ENCODE measurements at places on chromosomes 4 and X.

DNA sequence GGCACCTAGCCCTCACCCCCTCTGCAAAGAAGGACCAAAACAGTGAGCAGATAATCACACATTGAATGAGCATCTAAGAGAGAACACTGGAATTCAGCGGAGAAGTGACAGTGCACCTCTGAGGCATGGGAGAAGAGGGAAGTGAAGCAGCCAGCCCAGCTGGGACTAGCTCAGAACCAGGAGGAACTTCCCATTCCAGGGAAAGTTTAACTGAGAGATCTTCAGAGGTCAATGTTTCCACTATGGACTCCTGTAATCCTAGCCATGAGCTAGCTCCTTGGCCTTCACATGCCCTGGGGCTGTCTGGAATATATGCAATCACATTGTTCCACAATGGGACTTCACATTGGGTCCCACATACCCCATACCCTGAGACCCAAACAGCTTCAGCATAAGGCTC is 24.4 kb downstream of the TLR6 start:
- DNase-seq: no peak

- DNase-seq: no peak
Measured at GRCh38 chrX:127943571-127943970, 108.6 kb downstream of the ACTRT1 start.

DNA sequence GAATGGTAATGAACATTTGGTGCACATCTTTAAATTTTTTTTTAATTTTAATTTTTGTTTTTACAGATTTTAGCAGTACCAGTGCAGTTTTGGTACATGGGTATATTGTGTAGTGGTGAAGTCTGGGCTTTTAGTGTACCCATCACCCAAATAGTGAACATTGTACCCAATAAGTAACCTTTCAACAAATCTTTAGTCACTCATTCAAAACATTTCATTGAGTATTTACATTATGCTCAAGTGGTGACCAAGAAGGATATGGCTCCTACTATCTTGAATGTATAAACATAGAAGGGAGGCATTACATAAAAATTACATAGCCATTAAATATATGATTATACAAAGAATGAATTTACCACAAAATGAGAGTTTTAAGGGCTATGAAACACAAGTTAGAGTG is 223.3 kb downstream of the SPRY1 start:
- DNase-seq: no peak

DNA sequence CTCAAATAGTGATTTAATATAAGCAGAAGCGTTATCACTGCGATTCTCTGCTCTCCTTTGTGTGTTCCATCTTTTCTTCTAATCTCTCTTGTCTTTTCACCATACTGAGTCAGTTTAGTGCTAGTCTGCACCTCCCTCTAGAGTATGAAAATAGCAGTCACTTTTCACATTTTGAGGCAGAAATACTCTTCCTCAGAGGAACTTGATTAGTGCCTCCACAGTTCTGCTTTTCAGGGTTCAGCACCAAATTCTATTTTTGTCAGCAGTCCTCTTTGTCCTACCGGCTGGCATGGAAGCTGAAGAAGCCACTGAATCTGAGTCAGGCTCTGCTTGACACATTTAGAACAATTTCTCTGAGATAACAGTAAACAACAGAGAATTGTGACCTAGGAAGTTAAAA is 49.7 kb upstream of the ANKRD17 start:
- no peak for DNase-seq

DNA sequence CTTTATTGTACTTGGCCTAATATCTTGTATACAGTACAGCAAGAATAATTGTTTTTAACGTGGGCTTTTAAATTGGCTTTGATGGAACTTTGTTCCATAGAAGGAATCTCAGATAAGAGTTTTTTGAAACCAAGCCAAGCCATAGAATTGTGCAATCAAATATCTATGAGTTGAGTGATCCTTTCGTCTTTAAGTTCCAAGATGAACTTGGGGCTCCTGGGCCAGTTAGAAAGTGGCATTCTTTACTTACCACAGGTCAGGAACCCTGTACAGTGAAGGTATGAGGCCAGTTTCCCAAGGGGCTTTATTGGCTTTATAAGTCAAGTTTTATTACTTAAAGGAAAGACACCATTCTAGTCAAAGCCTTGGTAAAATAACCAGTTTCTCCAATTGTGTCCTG is 2104.2 kb downstream of the PCDH7 start:
- no peak for DNase-seq

- no peak for DNase-seq
Measured at GRCh38 chr4:165813606-165814005, 59.4 kb upstream of the TLL1 start.

- no peak for DNase-seq
Measured at GRCh38 chr4:15427161-15427560, 672 bp upstream of the C1QTNF7 start.

DNA sequence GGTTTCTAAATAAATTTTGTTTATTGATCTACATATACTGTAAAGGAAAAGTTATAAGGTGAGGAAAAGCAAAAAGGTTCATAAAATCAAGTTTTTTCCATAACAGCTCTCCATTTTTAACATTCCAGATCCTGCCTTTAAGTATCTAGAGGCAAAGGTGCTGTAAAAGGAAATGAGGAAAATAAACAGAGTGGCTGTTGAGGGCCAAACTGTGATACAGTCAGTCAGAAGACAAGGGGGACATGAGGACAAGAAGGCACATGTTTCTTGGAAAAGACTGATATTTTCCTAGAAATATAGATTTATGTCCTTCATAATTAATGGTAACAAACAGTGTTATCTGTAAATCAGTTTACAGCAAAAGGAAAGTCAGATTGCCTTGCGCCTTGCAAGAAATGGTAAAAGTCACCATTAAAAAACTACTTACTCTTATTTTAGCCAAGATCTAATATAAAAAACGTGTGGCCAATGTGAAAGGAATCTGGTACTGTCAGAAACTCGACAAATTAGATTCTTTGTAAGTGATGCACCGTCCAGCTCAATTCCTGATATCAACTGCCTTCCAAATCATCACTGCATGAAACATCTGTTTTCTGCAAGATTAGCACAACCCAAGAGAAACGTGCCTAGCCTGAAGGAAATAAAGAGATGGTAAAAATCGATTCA is 34.0 kb upstream of the VEGFD start:
- DNase-seq: no peak

DNA sequence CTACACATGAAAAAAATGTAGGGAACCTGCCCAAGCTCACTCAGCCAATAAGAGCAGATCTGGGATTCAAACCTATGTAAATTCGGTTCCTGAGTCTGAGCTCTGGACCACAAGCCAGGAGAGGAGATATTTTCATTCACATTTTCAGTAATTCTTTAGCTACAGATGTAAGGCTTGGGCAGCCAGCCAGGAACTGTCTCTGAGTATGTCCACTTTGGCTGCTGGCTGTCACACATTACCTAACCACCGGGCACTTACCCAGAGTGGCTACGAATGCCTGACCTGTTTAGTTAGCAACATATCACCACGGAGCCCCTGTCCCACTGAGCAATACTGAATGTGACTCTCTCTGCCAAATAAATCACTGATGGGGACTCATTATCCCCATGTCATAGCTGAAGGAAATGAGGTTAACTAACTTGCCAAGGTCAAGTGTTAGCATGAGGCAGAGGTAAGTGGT is 15.3 kb downstream of the USP46 start:
- peak; percentile 42 for DNase-seq

- DNase-seq: no peak
Measured at GRCh38 chr4:13678186-13678924, 50.8 kb upstream of the BOD1L1 start.

DNA sequence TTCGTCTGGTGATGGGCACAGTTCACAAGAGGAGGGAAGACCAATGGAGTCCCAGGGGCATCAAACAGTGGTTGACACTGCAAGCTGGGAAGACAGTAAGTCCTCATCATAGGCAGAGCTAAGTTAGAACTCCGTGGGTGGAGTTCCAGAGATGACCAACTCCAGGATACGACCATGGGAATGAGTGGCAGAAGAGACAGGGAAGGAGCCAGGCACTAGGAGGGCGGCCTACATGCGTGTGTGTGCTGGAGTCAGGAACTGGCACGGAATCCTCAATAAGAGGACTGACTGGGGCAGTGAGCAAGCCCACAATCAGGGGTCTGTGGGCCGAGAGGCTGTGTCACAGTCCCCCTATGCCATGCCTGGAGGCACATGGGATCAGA is 30.4 kb upstream of the IRAK1 start:
- DNase-seq: no peak

DNA sequence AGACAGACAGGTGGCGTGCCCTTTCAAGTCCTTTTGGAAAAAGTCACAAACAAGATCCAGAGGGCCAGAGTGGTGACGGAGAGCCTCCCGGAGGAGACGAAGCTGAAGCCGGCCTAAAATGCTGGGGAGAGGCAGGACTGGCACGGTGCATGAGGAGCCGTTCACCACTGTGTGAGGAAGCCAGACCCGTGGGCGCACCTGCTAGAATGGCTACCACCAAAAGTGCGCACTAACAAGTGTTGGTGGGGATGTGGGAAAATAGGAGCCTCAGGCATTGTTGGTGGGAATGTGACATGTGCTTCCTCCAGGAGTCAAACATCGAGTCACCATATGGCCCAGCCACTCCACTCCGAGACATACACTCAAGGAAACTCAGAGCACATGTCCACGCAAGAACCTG is 67.4 kb upstream of the HELT start:
- no peak for DNase-seq

DNA sequence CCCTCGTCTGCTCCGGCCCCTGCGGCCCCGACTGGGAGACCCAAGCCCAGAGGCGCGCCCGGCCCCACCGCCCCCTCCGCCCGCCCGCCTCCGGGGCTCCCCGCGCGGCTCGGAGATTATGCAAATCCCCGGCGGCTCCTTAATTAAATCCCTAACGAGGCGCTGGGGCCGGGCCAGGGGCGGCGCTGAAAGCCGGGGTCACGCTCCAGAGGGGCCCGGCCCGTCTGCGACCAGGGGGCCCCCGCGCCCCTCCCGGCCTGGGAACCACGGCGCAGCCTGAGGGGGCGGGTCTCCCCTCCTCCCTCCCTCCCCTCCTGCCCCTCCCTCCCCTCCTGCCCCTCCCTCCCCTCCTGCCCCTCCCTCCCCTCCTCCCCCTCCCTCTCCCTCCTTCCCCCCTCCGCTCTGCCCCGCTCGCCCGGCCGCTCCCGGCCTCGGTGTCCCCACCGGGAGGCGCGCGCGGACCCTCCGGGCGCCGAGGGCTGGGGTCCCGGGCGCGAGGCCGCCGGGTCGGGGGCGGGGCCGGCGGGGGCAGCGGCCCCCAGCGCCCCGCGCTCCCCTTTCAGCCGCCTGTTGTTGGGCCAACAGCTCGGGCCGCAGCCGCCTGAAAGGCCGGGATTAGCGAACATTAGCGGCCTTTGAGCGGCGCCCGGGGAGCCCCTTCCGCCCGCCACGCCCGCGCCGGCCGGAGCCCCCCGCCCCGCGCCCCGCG is 25.9 kb upstream of the FGFR3 start:
- DNase-seq: no peak

DNA sequence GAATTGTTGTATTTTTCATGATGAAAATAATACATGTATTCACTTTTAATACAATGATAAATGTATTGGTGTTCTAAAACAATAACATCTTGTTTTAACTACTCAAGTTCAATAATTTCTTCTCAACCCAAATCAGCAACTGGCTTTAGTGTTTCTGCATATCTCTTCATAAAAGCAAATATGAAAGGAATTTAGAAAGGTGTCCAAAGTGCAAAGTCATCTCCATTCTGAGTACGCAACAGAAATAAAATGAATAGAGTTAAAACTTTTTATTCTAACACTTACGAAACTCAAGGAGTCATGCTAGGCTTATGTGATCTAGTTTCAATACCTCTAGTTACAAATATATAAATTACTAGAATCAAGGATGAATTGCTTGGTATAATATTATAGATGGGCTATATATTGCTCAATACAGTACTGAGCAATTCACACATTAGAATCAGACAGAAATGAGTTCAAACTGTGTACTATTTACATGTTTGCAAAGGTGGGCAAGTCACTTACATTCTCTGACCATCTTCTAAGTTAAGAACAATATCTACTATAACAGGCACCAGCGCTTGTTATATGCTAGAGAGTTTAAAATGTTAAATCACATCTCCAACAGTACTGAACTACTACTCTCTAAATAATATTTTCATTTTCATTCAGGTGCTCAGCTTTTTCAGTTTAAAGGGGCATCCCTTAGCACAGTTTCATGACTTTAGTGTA is 51.5 kb downstream of the PPA2 start:
- no peak for DNase-seq

DNA sequence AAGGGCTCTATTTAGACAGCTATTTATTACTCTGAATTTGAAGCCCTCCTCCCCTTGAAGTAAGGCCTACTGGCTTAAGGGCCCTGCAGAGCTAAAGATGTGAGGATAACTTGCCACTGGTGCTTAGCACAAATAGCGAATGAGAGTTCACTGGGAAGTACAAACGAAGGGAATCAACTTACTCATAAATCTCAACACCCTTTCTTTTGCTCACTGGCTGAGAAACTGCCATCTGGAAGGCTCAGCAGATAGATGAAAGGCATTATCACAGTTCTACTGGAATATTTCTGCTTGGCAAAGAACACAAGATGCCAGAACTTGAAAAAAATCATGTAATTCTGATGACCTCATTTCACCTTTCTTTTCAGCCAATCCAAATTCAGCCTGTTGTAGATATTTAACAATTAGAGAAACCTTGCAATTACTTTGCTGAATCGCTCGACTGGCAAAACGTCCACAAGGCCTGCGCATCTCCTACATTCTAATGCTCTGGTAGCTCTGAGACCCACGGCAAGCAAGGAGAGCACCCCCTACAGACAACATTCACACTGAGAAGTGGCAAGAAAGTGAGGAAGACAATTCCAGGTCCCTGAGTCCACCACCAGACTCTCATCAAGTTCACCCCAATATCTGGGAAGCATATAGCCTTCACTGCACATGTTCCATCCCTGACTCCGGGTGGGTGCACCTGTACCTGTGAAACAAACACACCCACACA is 27.5 kb downstream of the TSPAN5 start:
- no peak for DNase-seq

GRCh38 chr4:78862314-78862737 is 76.9 kb downstream of the PAQR3 start:
- DNase-seq: no peak

DNA sequence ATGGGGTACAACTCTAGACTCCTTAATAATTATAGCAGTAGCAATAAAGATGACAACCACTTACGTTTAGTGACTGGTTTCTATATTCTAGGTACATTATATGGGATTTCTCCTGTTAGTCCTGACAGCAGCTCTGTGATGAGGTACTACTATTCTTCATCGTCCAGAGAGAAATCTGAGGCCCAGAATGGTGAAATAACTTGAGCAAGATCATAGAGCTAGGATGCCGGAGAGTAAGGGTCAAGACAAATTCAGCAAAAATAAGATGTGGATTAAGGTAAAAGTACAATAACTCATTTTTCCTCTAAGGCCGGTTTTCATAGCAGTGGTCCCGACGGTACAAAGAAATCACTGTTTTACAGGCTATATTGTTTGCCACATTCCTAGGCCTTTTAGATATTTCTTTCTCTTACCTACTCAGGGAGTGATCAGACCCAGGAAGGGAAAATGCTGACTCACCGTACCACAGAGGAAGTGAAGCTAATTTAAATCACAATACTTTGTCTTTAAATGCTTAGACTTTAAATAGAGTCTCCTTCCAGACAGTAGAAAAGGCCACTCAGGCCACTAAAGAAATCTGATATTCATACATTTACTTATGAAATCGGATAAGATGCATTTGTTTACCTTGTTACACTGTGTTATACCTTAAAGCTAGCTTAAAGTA is 2023.0 kb upstream of the AGA start:
- DNase-seq: peak; percentile 2

GRCh38 chr4:31748382-31748781 is 1028.2 kb downstream of the PCDH7 start:
- DNase-seq: no peak

GRCh38 chr4:70902577-70903290 is 565 bp downstream of the MOB1B start:
- DNase-seq: peak; percentile 38

GRCh38 chr4:76198411-76199237 is 15.0 kb downstream of the SCARB2 start:
- DNase-seq: peak; percentile 97
